ENCODE measurements at places on chromosomes 16 and 17. TPM values are rescaled to one million over a fixed set of nuclear protein-coding genes. Genes with fewer than 3 reads are reported as not detected.

The HLF gene
- not detected for total RNA-seq

The SPHK1 gene
- 52.5 TPM for total RNA-seq

The PPP1R27 gene
- total RNA-seq: not detected

The TSPAN10 gene
- 1.3 TPM for total RNA-seq

The NXPH3 gene
- total RNA-seq: 1.5 TPM

The GPRC5B gene
- 39.2 TPM for total RNA-seq

All from bladder microvascular endothelial cell (primary cell).